Activated CD8-positive, alpha-beta memory T cell treated with anti-CD3 and anti-CD28 coated beads for 36 hours (primary cell): ENCODE measurements at places on chromosomes 2 and 18. TPM values are rescaled to one million over a fixed set of nuclear protein-coding genes. Genes with fewer than 3 reads are reported as not detected.

GPR17 gene
- not detected for total RNA-seq

WIPF1 gene
- total RNA-seq: 346 TPM

ALPP gene
- not detected for total RNA-seq

FER1L5 gene
- total RNA-seq: not detected

AQP12B gene
- total RNA-seq: not detected

MOGAT1 gene
- not detected for total RNA-seq

UGT1A4 gene
- total RNA-seq: not detected

TPGS2 gene
- 82.2 TPM for total RNA-seq

NTSR2 gene
- not detected for total RNA-seq

SYT4 gene
- not detected for total RNA-seq

DPYSL5 gene
- not detected for total RNA-seq

GDF7 gene
- not detected for total RNA-seq

MOCOS gene
- 0.19 TPM for total RNA-seq

AGAP1 gene
- total RNA-seq: 2.4 TPM

BMP10 gene
- total RNA-seq: not detected

RPRD1A gene
- total RNA-seq: 24.7 TPM

TACR1 gene
- total RNA-seq: not detected

ESPNL gene
- 0.04 TPM for total RNA-seq

RAB3GAP1 gene
- total RNA-seq: 25.4 TPM

DIS3L2 gene
- 33.7 TPM for total RNA-seq

TRIM43 gene
- total RNA-seq: not detected

RAMP1 gene
- total RNA-seq: 0.34 TPM

POTEJ gene
- not detected for total RNA-seq

CTDSP1 gene
- total RNA-seq: 100 TPM

LDLRAD4 gene
- 38.3 TPM for total RNA-seq

PLGLB2 gene
- total RNA-seq: 0.75 TPM

SPC25 gene
- total RNA-seq: 26.8 TPM

ADD2 gene
- 2.8 TPM for total RNA-seq

FANCL gene
- total RNA-seq: 27.1 TPM

MBP gene
- total RNA-seq: 53.9 TPM

CBLN2 gene
- total RNA-seq: not detected

AMER3 gene
- not detected for total RNA-seq

BOLL gene
- total RNA-seq: not detected

REG3A gene
- total RNA-seq: not detected

NR4A2 gene
- 34.7 TPM for total RNA-seq

KRTCAP3 gene
- total RNA-seq: 3.9 TPM

FKBP1B gene
- total RNA-seq: 3.2 TPM

LDAH gene
- total RNA-seq: 28.8 TPM

PROC gene
- total RNA-seq: 0.36 TPM

IL1RN gene
- 0.91 TPM for total RNA-seq

TUBB8B gene
- total RNA-seq: not detected

MBOAT2 gene
- 2.7 TPM for total RNA-seq

CYP27A1 gene
- not detected for total RNA-seq

GLI2 gene
- not detected for total RNA-seq

ADAM17 gene
- total RNA-seq: 20.2 TPM

CDKL4 gene
- total RNA-seq: 0.27 TPM
